A673 (cell line): ENCODE measurements at places on chromosomes 16 and 17. TPM values are rescaled to one million over a fixed set of nuclear protein-coding genes. Genes with fewer than 3 reads are reported as not detected.
A peak's percentile ranks its signal among the peaks of the same experiment; 100 is the strongest.

GRCh38 chr17:81118308-81119221 is 46.7 kb upstream of the PVALEF start:
- DNase-seq, result no peak

Gene MOSMO
- 13.1 and 14.6 TPM in 2 replicates for total RNA-seq

Gene ITGA2B
- 0.62 and 1.0 TPM in 2 replicates for total RNA-seq

DNA sequence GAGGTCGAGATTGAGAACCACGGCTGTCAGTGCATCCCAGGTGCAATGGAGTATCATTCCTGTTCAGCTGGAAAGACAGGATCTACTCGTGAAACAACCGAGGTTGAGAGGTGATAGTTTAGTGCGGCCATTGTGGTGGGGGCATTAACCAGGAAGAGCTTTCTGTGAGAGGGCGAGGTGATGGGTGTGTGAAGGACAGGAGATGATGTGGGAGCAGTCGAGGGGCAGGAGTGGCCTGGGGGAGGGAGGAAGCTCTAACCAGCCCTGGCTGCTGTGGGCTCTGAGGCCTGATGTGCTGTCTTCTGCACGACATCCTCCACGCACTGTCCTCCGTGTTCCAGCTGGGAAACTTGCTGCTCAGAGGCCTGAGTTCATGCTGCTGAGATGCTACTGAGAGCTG is 22.0 kb downstream of the GOSR2 start:
- no peak for DNase-seq

DNA sequence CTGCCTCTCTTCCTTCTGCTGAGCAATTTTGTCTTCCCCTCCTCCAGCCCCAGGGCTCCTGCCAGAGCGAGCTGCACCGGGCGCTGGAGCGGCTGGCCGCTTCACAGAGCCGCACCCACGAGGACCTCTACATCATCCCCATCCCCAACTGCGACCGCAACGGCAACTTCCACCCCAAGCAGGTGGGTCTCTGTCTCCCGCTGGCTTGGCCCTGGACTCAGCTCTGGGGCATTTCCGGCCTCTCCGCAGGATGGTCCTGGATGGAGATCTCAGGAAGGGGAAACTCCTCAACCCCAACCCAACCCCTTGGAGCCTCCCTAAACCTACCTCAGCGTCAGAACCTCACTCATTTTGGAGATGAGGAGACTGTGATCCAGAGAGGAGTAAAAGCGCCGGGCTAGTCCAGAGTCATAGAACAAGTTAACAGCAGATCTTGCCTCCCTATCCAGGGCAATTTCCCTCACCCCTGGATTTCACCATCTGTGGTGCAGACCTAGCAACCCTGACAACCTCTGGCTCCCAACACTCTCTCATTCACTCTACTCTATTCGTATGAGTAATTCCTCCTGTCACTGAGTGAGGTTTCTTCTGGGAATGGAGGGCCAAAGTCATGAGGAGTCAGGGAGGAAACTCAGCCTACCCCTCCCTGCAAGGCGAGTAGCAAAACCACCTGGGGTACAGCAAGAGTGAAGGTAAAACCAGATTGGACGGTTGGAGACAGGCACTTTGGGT is 10.8 kb downstream of the IGFBP4 start:
- no peak for DNase-seq

DNA sequence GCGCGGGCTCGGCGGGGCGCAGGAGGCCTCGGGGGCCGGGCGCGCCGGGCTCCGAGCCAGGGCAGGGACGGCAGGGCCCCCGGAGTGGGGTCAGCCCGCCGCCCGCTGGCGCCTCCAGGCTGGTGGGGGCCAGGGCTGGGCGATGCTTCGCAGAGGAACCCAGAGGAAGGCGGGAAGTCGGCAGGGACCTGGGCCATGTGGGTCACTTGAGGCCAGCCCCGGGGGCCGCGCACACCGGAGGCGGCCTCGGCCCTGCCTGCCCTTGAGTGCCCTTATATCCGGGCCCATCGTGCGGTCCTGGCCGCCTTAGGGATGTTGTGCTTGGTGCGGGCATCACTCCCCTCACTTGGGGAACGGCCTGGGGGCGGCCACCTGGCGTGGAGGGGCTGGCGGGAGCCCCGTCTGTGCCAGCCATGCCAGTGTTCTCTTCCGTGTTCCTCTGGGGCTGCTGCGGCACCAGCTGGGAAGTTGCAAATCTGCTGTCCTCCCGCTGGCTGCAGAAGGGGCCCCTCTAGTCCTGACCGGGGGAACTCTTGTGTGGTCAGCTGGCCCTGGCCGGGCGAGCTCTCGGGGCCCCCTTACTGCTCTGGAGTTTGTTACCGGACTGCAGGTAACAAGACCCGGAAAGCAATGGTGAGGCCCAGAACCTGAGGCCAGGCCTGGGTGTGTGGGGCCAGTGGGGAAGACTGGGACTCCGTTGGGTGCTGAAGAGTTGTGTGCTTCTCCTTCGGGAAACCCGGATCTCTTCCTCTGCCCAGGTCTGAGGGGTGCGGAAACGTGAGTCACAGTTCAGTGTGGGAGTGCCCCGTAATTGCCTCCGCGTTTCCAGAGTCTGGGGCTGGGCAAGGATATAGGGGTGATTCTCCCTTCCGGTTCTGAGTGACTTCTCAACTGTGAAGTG is 849 bp downstream of the CAPN15 start:
- DNase-seq, result peak; percentile 50

Gene DPEP3
- total RNA-seq, result not detected in 2 replicates

DNA sequence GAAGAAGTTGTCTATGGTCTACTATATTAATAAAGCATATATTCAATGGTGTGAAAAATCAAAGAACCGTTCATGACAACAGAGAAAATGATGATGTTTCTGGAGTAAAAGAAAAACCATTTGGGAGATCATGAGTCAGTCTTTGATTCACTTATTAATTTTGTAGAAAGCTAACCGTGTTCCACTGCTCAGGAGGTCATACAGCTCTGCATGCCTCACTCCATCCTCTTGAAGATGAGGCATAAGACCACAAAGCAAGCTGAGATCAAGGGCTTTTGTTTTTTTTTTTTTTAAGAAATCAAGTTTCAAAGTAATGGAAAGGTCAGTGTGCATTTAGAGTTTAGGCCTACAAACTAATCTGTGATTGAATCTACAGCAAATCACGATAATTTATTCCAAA is 206.4 kb downstream of the CEP112 start:
- no peak for DNase-seq

DNA sequence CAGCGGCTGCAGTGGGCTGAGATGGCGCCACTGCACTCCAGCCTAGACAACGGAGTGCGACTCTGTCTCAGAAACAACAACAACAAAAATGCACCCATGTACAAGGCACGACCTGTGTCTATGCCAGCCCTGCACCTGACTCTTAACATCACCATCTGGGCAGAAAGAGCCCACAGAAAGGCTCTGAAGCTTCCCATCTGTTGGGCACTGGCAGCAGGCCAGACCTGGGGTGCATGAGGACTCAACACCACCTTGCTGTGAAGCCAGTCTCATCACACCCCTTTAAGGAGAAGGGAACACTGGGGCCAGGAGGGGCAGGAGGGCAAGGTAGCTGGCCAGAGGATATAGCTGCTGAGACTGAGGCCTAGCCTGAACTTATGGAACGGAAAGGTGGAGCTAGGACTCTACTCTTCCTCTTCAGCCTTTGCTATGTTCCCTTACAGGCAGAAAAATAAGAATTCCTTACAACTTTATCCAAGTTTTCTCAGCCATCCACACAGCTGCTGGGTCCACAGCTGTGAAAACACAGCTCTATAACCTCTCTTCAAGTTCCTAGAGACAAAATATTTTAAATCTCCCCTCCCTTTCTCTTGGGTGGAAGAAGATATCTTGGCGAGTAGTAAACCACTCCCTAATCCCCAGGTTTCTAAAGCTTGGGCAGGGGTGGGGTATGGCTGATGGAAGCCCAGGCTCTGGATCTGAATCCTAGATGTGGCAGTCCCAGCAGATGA is 2.8 kb downstream of the ELOB start:
- no peak for DNase-seq

Gene C16orf92
- not detected in 2 replicates for total RNA-seq

- DNase-seq, result peak; percentile 40
Measured at GRCh38 chr17:35315283-35315682, 58.1 kb downstream of the SLFN11 start.

GRCh38 chr17:31283841-31284240 is 13.2 kb downstream of the OMG start:
- no peak for DNase-seq

Gene NT5M
- 2.6 and 4.8 TPM in 2 replicates for total RNA-seq

- DNase-seq, result no peak
Measured at GRCh38 chr17:73261952-73262675, 434 bp upstream of the CPSF4L start.

Gene CDH13
- total RNA-seq, result 1.3 and 2.1 TPM in 2 replicates

Gene CLEC19A
- total RNA-seq, result not detected in 2 replicates

Gene CPHXL2
- total RNA-seq, result not detected in 2 replicates

- peak; percentile 71 for DNase-seq
Measured at GRCh38 chr16:66478733-66479511, 51.8 kb downstream of the BEAN1 start.

Gene TEKT3
- total RNA-seq, result not detected in 2 replicates

DNA sequence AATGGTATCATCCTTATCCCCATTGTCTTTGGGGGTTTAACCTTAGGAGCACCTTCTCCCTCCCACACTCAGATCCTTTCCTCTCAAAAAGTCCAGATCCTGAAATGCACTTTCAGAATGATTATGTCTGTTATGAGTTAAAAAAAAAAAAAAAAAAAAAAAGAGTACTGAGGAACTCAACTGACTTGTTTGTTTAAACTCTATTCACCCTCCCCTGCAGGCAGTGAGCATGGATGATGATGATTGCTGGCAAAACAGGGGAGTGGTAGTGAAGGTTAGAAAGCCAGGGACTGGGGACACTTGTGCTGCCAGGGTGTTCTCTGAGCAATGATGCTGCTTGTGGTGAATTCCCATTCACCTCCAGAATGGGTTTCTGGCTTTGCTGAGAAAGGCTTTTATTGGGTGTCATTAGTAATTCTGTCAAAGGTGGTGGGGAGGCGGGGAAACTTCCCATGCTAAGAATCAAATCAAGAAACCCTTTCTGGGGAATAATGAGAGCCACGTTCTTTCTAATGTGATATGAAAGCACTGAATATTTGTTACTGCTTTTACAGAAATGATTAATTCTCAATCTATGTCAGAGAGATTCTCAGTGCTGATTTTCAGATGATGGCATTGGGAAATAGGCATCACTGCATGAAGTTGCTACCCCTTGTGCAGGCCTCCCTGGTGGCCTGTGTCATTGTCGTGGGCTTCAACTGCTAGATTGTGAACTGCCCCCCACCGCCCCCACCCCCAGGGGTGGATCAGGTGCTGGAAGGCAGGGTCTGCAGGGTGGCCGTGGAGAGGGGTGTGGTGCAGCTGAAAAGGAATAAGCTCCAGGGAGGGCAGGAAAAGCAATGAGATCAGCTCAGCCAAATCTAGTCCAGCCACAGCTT is 14.1 kb downstream of the CCL4 start:
- DNase-seq, result no peak
